Upper lobe of right lung (tissue), 1 donor: ENCODE measurements at places on chromosomes 12 and 14.

DNA sequence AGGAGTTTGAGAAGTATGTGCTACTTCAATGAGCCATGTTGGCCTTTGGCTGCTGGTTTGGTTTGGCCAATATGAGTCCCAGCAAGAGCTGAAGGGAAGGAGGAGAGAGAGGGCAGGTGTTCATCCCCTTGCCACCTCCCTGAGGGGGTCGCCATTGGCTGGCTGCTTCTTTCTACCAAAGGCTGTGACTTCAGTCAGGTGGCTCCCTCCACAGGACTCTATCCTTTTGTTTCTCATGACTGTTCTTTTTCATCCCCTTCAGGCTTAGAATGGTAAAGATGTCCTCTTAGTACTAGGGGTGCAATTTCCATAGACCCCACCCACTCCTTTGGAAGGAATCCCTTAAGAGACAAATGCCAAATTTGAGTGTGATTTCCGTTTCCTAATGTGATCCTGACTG, 31.2 kb upstream of the OTOGL start:
- no peaks in the 10 kb centered on the region for H3K36me3 ChIP-seq
- DNase-seq = no peak
- H3K27ac ChIP-seq = no peak overlapping the region
- H3K4me3 ChIP-seq = no peak overlapping the region

DNA sequence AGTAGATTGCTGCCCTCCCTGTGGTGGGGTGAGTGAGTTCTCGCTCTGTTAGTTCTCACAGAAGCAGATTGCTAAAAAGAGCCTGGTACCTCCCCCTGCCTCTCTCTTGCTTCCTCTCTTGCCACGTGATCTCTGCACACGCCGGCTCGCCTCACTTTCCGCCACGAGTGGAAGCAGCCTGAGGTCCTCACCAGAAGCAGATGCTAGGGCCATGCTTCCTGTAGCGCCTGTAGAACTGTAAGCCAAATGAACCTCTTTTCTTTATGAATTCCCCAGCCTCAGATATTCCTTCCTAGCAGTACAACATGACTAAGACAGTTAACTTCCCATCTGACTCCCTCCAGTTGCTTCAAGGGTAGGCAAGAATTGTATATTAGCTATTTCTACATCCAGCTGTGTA, 76.2 kb downstream of the ETV6 start:
- no peak overlapping the region for H3K4me3 ChIP-seq
- peaks cover 36% of the 10 kb centered on the region for H3K4me1 ChIP-seq
- no peaks in the 10 kb centered on the region for H3K36me3 ChIP-seq
- no peak for DNase-seq
- no peaks in the 10 kb centered on the region for H3K27me3 ChIP-seq
- H3K27ac ChIP-seq = no peak overlapping the region

DNA sequence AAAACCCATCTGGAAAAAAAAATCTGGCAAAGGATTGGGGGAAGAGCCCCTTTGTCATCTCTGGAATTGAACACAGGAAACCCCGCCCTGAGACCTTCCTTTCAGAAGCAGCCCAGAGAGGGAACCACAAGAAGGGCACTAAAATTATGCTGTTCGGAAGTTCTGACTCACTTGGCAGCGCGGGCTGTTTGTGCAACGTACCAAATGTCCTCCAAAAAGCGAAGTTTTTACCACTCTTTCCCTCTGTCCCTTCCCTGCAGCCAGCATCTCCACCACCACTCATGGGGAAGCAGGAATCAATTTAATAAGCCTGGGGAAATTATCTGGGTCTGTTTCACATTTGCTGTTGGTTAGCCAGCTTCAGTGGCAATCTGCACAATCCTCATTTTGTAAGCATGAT, 3.2 kb upstream of the SYNE3 start:
- DNase-seq = no peak
- no peaks in the 10 kb centered on the region for H3K27me3 ChIP-seq
- no peak overlapping the region for H3K4me3 ChIP-seq
- no peaks in the 10 kb centered on the region for H3K36me3 ChIP-seq

DNA sequence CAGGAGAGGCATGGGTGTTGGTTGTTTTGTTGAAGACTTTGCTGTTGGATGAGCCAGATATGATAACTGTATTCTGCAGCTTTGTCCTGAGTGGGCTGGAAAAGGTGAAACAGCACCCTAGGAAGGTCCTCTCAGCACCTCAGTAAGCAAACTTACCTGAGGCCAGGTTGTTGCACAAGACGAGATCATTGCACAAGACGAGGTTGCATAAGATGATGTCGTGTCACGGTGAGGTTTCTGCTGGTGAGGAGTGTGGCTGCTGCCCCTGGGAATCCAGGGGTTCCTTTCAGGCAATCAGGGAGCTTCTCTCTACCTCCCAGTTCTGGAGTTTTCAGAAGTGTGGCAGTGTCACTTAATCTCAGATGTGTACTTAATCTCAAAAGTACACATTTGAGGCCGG, 85.6 kb downstream of the GLT1D1 start:
- H3K4me1 ChIP-seq = no peaks in the 10 kb centered on the region
- H3K4me3 ChIP-seq = no peak overlapping the region
- no peak overlapping the region for H3K27ac ChIP-seq
- H3K36me3 ChIP-seq = no peaks in the 10 kb centered on the region
- no peaks in the 10 kb centered on the region for H3K27me3 ChIP-seq

DNA sequence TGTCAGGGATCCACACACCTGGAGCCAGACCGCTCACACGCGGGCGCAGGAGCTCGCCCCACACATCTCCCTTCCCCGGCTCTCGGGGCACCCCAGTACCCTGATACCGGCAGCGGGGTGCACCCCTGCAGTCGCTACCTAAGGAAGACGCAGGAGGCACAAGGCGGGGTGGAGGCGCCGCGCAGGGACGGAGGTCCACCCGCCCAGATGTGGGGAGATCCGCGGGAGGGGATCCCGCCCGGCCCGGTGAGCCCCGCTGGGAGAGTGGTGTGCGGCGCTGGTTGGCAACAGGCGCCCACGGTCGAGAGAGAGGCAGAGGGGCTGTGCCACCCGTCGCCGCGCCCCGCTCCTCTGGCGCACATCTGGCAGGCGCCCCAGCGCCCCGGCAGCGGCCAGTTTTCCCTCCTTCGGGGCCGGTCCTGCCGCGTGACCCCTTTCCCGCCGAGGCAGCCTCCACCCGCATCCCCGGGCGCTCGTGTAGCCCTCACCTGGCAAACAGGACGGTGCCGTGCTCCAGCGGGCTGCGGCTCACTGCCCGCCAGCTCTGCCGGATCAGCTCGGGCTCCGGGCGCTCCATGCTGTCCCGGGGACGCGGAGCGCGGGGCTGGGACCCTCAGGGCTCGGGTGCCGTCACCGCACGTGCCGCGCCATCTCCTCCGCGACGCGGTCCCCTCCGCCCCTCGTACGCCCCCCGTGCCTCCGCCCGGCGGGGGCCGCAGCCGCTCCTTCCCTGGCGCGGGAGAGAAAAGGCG, 469 bp downstream of the NGB start:
- no peak for DNase-seq
- no peak overlapping the region for H3K4me3 ChIP-seq
- H3K27me3 ChIP-seq = peaks cover 31% of the 10 kb centered on the region
- H3K27ac ChIP-seq = no peak overlapping the region

DNA sequence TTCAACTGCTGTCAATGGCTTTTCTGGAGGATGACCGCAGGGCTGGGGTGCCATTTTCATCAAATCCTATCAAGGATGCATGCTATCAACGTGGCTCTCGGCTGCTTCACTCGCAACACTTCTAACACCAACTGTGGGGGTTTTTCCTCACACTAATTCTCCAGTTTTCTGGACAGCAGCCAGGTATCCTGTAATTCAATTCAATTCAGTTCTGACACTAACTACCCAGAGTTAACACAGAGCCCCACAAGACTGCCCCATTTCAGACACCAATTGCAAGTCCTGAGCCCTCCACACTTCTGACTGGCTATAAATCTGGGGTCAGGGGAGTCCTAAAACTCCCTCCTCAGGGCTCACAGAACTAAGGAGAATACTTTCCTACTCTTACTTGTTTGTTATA, 55.3 kb upstream of the TMCC3 start:
- DNase-seq = no peak
- H3K36me3 ChIP-seq = no peaks in the 10 kb centered on the region
- H3K27ac ChIP-seq = no peak overlapping the region
- H3K4me1 ChIP-seq = peaks cover 12% of the 10 kb centered on the region
- H3K4me3 ChIP-seq = no peak overlapping the region

- H3K27me3 ChIP-seq = no peaks in the 10 kb centered on the region
- no peak for DNase-seq
- H3K4me1 ChIP-seq = peaks cover 38% of the 10 kb centered on the region
- H3K36me3 ChIP-seq = no peaks in the 10 kb centered on the region
- no peak overlapping the region for H3K4me3 ChIP-seq
Observed at GRCh38 chr12:120836114-120836684, 68.0 kb downstream of the SPPL3 start.
